ENCODE measurements at places on chromosomes 7 and 10.

- no peak for DNase-seq
Observed at GRCh38 chr10:88735661-88736060, 24.2 kb upstream of the LIPN start.

GRCh38 chr7:141820067-141820466 is 21.2 kb downstream of the PRSS37 start:
- no peak for DNase-seq

GRCh38 chr7:101555921-101556275 is 73.2 kb downstream of the MYL10 start:
- DNase-seq: no peak

DNA sequence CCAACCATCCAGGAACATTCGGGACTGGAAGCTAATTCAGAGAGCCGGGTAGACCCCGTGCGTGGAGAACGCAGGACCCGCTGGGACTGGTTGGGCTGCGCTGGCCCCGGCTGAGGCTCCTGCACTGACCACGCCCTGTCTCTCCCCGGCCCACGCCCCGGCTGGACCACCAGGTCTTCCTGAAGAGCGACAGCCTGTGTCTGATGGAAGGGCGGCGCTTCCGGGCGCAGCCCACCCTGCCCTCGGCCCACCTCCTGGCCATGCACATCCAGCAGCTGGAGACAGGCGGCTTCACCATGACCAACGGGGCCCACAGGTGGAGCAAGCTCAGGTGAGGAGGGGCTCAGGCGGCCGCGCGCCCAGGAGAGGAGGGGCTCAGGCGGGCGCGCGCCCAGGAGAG is 10.2 kb upstream of the UTF1 start:
- peak; percentile 25 for DNase-seq

DNA sequence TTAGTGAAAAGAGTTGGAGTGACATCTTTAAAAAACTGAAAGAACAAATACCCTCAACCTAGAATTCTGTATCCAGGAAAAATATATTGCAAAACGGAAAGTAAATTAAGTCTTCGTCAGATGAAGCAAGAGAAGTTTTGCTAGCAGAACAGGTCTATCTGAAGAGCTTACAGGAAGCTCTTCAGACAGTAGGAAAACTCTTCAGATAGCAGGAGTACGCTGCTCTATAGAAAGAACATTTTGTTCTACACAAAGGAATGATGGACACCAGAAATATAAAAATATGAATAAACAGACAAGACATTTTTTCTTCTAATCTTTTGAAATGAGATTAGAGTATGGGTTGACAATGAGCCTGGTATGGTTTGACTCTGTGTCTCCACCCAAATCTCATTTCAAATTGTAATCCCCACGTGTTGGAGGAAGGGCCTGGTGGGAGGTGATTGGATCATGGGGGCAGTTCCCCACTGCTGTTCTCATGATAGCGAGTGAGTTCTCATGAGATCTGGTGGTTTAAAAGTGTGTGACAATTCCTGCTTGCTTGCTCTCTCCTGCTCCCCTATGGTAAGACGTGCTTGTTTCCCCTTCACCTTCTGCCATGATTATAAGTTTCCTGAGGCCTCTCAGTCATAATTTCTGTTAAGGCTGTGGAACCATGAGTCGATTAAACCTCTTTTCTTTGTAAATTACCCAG is 567.3 kb downstream of the AUTS2 start:
- no peak for DNase-seq

- DNase-seq: no peak
Observed at GRCh38 chr10:106551501-106552062, 612.9 kb downstream of the SORCS1 start.
